ENCODE measurements at places on chromosomes 16 and 17.

- peak; percentile 24 for DNase-seq
Observed at GRCh38 chr17:2299136-2299535, 4.4 kb downstream of the SMG6 start.

GRCh38 chr17:60744355-60744966 lies 66.8 kb downstream of the BCAS3 start:
- no peak for DNase-seq

GRCh38 chr17:9204637-9205329 lies 183.5 kb downstream of the NTN1 start:
- no peak for DNase-seq

GRCh38 chr17:59764292-59764741 lies 56.9 kb downstream of the VMP1 start:
- DNase-seq, result no peak

DNA sequence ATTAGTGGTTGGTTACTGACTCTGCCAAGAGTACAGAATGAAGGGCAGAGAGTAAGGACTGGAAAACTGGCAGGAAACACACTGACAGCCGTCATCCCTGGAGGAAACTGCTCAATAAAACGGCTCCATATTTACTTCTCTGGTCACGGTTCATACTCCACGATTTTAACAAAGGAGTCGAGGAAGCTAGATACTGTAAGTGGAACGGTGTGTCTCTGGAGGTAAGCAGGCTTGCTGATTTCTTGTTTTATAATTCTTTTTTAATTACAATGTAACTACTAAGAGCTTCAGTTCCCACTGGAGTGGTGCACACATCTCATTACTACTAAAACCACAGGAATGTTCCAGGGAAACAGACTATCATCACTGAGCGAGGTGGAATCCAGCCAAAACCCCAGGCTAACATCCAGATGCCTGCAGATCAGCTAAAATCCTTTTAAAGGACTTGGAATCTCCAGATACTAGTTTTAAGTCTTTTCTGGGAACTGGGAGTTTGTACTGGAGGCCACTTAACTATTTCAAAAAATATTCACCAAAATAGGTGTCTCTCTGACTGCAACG lies 17.8 kb downstream of the SERPINF1 start:
- DNase-seq, result peak; percentile 12

- DNase-seq, result no peak
Observed at GRCh38 chr16:4217204-4218131, 24.4 kb downstream of the SRL start.

DNA sequence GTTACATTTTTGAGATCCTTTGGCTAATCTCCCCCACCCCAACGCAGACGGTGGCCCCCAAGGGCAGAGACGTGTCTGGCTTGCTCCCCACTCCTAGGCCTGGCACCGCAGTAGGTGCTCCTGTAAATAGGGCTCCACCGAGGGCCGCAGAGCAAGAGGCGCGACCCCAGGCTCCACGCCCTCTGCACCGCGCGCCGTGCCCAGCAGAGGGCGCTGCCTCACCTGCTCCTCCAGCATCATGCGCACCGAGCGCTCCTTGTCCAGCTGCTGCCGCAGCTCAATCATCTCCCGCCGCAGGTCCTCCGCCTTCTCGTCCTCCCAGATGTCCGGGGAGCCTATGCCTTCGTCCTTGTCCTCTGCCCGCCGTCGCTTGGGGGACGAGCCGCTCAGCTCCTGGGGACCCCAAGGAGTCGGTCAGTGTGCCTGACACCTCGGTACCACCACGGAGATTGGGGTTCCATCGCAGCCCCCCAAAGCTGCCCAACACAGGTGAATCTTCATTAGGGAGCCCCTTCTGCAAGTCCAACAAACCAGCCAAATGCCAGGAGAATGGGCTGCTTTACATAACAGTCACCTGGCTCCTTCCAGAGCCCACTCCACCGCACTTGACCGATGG lies 11.2 kb downstream of the TFAP4 start:
- DNase-seq, result no peak

GRCh38 chr17:46201491-46201890 lies 8.3 kb upstream of the KANSL1 start:
- no peak for DNase-seq

DNA sequence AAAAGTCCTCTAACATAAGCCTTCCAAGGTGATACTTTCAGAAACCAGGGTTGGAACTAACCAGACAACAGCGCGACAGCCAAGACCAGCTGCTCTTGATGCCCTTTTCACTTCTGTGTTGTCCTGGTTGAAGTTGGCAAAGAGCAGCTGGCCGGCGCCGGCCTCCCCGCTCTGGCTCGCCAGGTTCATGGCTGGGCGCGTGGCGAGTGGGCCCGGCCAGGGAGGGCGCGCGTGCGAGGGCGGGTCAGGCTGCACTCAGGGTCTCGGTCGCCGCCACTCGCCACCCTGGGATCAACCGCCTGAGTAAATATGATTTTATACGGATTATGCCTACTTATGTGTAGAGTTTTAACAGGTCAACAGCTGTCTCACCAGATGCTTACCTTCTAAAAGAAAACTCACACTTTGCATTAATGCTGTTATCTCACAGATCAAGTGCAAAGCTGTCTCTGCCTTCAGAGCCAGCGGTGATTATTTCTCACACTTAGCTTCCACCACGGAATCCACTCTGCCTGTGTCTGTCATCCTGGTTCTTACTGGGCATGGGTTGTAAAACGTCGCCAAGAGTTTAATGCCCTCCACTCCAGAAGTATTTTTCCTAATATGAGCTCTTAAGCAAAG lies 13.5 kb downstream of the KCTD2 start:
- DNase-seq, result no peak

DNA sequence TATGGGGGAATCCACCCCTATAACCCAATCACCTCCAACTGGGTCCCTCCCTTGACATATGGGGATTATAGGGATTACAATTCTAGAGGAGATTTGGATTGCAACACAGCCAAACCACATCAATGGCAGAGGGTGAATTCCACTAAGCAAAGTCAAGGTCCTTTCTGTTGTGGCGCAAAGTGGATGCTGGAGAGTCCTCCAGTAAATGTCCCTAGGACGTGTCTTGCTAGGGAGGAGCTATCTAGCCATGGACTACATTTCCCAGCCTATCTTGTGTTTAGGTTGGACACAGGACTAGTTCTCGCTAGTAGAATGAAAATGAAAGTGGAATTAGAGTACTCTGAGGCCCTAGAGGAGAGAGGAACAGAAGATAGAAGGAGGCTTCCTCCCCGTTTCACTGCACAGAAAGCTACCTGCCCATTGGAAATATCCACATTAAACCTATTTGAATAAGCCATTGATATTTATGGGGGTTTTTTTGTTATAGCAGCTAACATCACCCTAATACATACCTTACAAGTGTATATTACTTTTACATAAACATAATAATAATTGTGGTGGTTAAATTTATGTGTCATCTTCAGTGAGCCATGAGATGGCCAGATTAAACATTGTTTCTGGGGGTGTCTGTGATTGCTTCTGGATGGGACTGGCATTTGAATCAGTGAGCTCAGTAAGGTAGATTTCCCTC lies 56.7 kb upstream of the ERCC4 start:
- DNase-seq, result no peak

Measured in RKO (cell line).